Activated naive CD8-positive, alpha-beta T cell treated with anti-CD3 and anti-CD28 coated beads, Interleukin-2, amount 10 ng/mL, durations not matched to agents 7 days and 5 days (primary cell): ENCODE measurements at places on chromosomes 2 and 18.

DNA sequence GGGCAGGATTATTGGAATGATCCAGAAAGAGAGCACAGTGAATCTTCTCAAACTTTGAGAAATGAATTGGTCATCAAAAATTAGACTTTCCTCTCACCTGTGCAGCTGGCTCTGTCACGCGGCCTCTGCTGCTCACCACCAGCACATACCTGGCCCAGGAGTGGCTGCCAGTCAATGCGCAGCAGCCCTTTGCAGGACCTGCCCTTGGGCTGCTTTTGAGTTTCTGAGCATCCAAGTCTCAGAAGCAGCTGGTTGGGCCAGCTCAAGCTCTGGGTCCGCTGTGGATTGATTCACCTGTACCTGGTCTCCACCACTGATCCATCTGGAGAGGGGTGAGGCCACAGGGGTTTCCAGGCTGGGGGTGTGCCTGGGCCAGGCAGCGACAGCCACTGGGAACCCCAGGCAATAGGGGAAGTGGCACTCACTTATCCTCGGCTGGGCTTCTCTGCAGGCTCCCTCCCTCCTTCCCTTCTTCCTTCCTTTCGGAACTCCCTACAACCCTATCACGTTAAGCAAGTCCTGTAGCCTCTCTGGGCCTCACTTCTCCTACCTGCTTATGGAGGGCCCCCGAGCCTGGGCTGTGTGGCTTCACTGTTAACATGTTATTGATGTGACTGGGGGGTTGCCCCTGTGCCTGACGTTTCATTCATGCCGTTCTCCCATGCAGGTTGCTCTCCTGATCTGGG, 48.1 kb downstream of the SH3BP4 start:
- no peak for DNase-seq

- no peak for DNase-seq
Observed at GRCh38 chr2:229712136-229712535, 2.2 kb downstream of the DNER start.

GRCh38 chr18:74856928-74857327, 259.3 kb downstream of the ZNF407 start:
- no peak for DNase-seq

DNA sequence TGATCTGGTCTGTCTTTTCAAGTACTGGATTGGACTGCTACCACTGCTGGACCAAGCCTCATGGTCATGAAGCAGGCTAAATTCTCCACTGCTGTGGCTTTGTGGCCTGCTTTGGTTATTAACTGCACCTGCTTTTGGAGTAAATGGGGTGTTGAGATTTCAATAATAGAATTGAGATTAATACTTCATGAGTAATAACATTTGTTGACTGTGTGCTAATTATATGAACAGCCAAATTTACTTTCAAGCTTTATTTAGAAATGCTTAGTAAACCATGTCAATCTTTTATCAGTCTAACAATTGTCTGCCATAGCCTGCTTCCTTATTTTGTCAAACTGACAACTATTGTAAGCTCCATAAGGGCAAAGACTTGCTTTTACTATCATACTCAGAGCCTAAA, 27.4 kb upstream of the MTIF2 start:
- DNase-seq, result no peak

DNA sequence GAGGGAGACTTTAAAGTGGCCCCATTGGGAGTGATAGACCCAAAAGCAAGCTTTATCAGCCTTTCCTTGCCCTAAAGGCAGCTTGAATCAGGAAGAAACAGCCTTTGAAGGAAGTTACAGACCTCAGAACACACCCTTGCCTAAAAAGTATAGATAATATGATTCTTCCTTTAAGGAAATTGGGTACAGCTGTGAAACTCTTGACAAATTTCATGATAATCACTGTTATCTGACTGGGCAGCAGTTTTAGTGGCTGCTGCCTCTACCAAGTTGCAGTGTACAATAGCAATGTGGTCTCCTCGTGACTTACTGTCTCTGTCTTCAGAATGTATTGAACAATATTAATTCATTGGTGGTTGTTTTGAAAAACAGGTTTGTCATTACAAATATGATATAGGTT, 16.7 kb downstream of the HOXD1 start:
- no peak for DNase-seq

DNA sequence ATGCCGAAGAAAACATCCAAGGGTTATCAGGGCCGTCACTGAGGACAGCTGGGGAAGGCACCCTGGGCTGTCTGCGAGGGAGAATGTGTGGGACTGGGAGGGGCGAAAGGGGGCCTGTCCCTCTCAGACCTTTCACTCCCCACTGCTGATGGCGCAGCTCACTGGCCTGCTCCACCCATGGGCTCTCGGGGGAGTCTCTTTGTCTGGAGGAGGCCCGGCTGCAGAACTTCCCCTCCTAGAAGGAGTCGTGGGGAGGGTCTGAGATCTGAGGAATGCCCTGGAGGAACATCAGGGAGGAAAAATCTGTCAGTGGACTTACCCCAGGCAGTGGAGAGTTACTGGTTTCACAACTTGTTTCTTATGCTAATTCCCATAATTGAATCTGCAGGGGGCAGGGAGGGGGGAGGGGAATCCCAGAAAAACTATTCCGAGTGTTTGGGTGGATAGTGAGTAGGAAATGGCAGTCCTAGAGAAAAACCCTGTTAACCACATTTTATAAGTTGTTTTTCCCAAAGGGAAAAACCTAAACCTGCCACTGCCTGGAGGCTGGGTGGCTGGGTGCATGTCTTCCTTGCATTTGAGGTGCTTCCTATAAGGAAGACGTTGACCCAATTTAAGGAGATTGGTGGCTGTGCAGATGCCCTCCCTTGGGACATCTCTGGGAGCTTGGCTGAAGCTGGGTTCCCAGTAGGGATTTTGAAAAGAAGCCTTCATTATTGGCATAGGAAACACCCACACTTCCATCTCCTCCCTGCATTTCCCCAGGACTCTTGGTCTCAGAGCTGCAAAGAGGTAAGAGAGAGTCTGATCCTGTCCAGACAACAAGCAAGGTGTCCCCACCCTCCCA, 11.7 kb upstream of the SEMA4C start:
- no peak for DNase-seq

DNA sequence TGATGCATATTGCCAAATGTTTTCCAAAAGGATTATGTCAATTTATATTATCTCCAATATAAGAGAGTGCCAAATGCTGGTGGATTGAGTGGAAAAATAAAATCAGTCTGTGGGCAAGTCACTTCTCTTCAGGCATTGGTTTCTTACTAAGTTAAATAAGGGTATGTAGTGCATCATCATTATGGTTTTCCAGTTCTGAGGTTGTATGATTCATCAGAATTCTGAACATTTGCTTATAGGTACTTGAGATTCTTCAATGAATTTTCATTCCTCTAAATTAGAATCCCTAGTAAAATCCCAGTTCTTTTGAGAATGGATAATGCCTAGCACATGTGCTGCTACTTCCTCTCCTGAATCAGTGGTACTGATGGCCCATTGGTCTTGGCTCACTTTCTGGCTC, 188.9 kb upstream of the OSR1 start:
- no peak for DNase-seq

- DNase-seq, result no peak
Observed at GRCh38 chr2:65320042-65320725, 92.6 kb downstream of the ACTR2 start.

- no peak for DNase-seq
Observed at GRCh38 chr18:9927392-9928063, 13.7 kb downstream of the VAPA start.

- no peak for DNase-seq
Observed at GRCh38 chr2:12052796-12053195, 306.4 kb downstream of the LPIN1 start.

DNA sequence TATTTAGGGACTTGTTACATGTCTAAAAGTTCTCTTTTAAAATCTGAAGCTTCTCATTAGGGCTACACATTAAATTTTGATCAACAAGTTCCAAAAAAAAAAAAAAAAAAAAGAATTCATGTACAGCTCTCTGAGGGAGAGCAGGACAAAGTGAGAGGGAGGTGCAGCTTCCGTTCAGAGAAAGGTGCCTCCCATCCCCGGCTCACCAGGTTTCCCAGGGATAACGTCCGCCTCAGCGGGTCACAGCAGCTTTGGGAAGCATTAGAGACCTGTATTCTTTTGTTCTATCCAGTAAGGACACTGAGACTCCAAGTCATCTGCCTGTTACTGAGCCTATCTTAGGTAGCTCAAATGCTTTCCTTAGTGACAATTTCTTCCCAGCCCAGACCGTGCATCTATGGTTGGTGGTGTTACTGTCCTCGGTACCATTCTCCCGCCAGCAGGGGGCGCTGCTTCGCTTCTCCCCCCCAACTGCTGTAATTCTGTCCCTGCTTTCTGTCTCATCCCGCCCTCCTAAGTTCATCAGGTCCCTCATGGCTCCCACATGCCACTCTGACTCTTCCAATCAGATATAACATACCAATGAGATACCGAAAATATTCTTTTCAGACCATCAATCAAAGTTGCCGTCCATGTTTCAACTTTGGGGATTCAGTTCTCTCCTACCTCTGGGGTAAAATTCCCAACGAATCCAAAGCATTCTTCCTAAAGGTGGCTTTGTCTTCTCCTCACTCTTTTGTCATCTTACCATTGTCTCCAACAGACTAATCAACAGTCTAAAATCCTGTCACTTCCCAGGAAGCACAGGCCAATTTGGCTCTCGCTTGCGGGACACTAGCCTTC, 466.5 kb downstream of the METTL4 start:
- DNase-seq, result peak; percentile 71

- DNase-seq, result no peak
Observed at GRCh38 chr18:6795307-6795706, 65.8 kb downstream of the ARHGAP28 start.

- no peak for DNase-seq
Observed at GRCh38 chr18:9557250-9557943, 57.0 kb downstream of the PPP4R1 start.

DNA sequence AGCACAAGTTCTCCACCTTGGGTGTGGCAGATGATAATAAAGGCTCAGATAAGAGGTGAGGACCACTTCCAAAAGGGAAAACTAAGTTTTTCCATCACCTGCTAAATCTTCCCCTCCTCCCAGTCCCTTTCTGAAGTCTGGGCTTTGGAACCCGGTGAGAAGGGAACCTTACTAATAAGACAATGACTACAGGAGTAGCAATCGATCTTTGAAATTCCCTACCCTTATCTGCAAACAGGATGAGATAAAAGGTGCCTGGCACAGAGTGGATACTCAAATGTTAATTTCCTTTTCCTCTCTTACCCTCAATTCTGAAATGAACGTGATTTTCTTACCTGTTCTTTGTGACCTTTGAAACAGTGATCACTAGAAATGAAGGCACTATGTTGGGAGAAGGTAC, 69.7 kb upstream of the NARS1 start:
- no peak for DNase-seq

DNA sequence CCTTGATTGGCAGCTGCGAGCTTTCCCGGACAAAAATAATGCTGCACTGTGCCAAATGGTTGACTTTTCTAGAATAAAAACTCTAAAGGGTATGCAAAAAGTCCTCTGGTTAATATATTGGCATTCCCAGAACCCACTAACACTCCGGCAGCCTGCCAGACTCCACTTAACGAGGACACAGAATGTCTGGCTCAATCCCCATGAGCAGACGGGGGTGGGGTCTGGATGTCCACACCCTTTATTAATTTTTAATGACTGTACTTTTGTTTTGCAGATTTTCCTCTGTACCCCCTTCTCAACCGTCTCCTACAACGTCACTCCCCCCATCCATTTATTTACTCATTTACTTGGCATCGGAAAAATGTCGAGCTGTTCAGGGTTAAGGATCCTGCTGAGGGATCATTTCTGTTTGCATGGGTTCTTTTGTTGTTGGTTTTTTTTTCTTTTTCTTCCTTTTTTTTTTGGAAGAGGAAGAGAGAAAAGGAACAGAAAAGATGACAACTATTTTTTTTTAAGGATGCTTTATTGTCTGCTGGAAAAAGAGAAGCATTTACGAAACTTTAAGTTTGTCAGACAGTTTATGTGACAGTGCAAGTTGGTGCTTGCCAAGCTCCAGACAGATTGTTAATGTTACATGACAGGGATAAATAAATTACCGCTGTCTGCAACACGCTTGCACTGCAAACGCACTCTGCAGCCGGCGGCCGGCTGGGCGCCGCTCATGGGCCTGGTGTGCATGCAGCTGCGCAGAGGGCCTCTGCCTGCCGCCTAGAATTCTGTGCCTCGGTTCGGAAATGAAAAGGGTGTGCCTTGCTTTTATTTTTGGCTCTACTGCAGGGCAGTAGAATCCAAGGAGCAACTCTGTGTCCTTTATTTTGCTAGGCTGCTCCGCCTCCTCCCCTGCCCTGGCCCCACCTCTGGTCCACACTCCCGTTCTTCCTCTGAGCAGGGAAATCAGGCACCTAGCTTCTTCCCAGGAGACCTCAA, 3.6 kb downstream of the LDLRAD4 start:
- no peak for DNase-seq

GRCh38 chr2:166560022-166560421, 66.0 kb upstream of the SCN7A start:
- DNase-seq, result no peak

DNA sequence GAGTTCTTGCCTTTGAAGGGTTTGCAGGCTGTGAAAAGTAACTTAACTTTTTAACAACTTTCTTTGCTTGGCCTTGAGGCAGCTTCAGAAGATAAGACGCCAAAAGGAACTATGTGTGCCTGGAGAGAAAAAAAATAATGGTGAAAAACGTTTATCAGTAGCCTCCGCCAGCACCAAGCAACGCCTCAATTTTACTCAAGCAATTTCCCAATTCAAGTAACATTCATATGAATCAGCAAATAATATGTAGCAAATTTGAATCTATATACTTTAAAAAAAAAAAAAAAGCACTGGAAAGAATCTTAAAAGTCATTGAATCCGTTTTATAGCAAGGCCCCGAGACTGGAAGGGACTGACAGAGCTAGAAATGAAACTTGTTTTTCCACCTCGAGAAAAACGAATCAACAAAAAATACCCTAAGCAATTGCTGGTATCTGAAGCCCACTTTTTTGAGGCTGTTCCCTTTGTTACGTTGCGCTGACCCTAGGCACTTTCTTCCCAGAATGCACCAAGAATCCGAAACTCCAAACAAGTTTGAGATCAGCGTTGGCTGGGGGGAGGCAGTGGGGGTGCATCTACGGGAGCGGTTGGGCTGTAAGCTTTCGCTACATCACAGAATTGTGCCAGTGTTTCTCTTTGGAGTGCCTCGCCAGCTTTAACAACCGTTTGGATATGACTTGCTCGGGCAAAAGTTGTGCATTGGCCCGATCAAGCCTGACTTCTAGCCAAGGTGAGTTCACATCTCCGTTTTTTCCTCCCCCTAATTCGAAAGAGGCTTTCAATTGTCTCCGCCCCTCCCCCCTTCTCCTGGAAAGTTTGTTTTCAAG, 2.7 kb upstream of the TGIF1 start:
- peak; percentile 40 for DNase-seq

GRCh38 chr2:200944467-200945394, 18.7 kb downstream of the ORC2 start:
- DNase-seq, result no peak
